Activated naive CD4-positive, alpha-beta T cell treated with anti-CD3 and anti-CD28 coated beads for 36 hours (primary cell): ENCODE measurements at places on chromosomes 2 and 18. TPM values are rescaled to one million over a fixed set of nuclear protein-coding genes. Genes with fewer than 3 reads are reported as not detected.

Gene APOB
- not detected for total RNA-seq

Gene LIMS3
- total RNA-seq = 2.1 TPM

Gene TCF23
- total RNA-seq = not detected

Gene C2orf74
- 12.7 TPM for total RNA-seq

Gene POU3F3
- total RNA-seq = not detected

DNA sequence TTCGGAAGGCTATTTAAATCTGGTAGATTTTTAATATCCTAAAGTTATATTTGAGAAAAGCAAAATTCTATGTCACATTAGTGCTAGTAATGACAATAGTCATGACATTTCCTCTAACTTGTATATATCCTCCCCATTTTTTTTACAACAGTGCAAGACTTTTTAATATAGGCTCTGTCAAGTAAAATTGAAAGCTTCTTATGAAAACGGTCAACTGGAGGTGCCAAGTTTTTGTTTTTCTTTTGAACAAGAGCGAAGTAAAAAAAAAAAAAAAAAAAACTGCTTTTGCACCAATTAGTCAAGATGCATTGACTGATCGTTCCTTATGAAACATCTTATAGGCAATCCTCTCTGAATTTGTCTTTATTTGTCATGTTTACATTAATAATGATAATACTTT is 389.3 kb downstream of the STK39 start:
- H3K27me3 ChIP-seq = peaks cover 4% of the 10 kb centered on the region
- no peak for DNase-seq
- no peaks in the 10 kb centered on the region for H3K36me3 ChIP-seq
- H3K27ac ChIP-seq = no peak overlapping the region
- H3K4me1 ChIP-seq = peaks cover 9% of the 10 kb centered on the region
- H3K4me3 ChIP-seq = no peak overlapping the region

GRCh38 chr2:134361648-134362047 is 107.8 kb downstream of the MGAT5 start:
- DNase-seq = no peak
- peaks cover 24% of the 10 kb centered on the region for H3K36me3 ChIP-seq
- peaks cover 4% of the 10 kb centered on the region for H3K4me1 ChIP-seq
- no peak overlapping the region for H3K27ac ChIP-seq
- H3K27me3 ChIP-seq = no peaks in the 10 kb centered on the region

DNA sequence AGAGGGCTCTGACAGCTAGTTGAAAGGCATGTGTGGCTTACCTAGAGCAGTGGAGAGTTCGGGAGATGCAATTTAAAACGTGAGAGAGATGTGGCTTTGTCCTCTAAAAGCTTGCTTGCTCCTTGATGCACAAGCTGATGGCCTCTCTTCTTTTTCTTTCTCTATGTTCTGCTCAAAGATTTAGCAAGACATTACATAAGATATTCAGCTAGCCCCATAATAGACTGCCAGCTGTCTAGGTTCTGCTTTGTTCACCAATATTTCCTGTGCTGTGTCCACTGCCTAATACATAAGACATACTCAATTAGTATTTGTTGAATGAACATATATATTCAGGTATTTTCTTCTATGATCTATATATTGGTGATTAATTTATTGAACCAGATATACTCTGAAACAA is 31.1 kb downstream of the SPATS2L start:
- H3K27ac ChIP-seq = no peak overlapping the region
- H3K27me3 ChIP-seq = no peaks in the 10 kb centered on the region
- no peak overlapping the region for H3K4me3 ChIP-seq
- H3K4me1 ChIP-seq = no peaks in the 10 kb centered on the region
- no peak for DNase-seq

- H3K4me1 ChIP-seq = peaks cover 11% of the 10 kb centered on the region
- peaks cover 8% of the 10 kb centered on the region for H3K36me3 ChIP-seq
- DNase-seq = no peak
- no peaks in the 10 kb centered on the region for H3K27me3 ChIP-seq
- H3K27ac ChIP-seq = no peak overlapping the region
Measured at GRCh38 chr2:113854208-113854607, 35.7 kb upstream of the ACTR3 start.

- peaks cover 4% of the 10 kb centered on the region for H3K27me3 ChIP-seq
- H3K27ac ChIP-seq = no peak overlapping the region
- H3K4me1 ChIP-seq = no peaks in the 10 kb centered on the region
- H3K36me3 ChIP-seq = no peaks in the 10 kb centered on the region
- no peak overlapping the region for H3K4me3 ChIP-seq
Measured at GRCh38 chr2:232478571-232479340, 8.9 kb downstream of the ECEL1 start.

- peaks cover 3% of the 10 kb centered on the region for H3K36me3 ChIP-seq
- no peaks in the 10 kb centered on the region for H3K27me3 ChIP-seq
- H3K4me3 ChIP-seq = no peak overlapping the region
Measured at GRCh38 chr2:126729896-126730295, 73.9 kb downstream of the GYPC start.

DNA sequence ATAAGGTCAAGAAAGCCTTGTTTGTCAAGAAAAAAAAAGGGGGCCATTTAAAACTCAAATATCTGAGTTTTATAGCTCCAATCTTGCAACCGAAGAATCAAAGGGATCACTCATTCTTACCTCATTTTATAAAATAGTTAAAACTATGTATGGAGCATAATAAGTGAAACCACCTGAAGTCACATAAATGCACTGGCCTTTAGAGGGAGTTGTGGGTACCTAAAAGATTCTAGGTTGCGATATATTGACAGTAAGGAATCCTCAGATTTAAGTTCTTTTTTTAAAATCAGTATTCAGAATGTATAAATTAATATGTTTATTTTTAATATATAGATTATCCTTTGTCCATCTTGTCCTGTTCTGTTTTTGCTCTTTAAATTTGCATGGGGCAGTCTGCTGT is 3.4 kb downstream of the ARHGAP28 start:
- H3K27me3 ChIP-seq = peaks cover 19% of the 10 kb centered on the region
- no peak for DNase-seq
- no peaks in the 10 kb centered on the region for H3K36me3 ChIP-seq
- H3K27ac ChIP-seq = no peak overlapping the region
- no peak overlapping the region for H3K4me3 ChIP-seq

DNA sequence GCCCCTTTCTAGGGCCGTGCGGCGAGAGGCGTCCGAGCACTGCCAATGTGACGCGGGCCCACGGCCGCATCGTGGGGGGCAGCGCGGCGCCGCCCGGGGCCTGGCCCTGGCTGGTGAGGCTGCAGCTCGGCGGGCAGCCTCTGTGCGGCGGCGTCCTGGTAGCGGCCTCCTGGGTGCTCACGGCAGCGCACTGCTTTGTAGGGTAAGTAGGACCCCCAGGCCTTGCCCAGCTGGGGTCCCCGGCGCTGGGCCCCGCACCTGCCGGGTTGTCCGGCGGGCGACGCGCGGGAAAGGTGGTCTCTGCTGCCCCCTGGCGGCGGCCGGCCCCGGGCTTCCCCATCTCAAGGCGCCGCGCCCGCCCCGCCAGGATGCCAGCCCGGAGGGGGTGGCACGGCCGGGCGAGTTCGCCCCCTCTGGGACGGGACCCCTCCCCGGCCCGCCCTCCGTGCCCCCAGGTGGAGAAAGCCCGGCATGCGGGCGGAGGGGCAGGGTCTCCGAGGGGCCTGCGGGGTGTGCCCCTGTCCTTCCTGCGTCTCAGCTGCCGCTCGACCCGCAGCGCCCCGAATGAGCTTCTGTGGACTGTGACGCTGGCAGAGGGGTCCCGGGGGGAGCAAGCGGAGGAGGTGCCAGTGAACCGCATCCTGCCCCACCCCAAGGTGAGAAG is 1.9 kb downstream of the PRSS56 start:
- peaks cover 13% of the 10 kb centered on the region for H3K4me1 ChIP-seq
- peaks cover 39% of the 10 kb centered on the region for H3K27me3 ChIP-seq
- H3K36me3 ChIP-seq = no peaks in the 10 kb centered on the region
- H3K4me3 ChIP-seq = no peak overlapping the region
- peak; percentile 63 for DNase-seq

DNA sequence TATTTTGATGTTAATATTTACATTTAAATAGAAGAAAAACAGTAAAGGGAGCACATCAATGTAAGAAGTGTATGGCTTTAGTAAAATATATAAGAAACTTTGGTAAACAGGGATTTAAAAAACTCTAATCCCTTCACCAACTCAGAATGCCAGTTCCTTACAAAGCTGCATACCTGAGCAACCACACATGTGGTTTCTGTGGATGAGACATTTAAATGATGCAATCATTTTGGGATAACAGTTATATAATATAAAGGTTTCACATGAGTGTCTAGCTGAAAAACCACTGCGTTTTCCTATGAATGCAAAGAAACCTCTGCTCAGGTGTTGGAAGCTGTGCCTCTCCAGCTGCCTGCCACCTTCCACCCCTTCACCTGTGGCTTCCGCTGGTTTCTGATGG is 209.1 kb upstream of the REV1 start:
- DNase-seq = no peak
- no peak overlapping the region for H3K4me3 ChIP-seq
- peaks cover 2% of the 10 kb centered on the region for H3K27me3 ChIP-seq
- no peak overlapping the region for H3K27ac ChIP-seq

DNA sequence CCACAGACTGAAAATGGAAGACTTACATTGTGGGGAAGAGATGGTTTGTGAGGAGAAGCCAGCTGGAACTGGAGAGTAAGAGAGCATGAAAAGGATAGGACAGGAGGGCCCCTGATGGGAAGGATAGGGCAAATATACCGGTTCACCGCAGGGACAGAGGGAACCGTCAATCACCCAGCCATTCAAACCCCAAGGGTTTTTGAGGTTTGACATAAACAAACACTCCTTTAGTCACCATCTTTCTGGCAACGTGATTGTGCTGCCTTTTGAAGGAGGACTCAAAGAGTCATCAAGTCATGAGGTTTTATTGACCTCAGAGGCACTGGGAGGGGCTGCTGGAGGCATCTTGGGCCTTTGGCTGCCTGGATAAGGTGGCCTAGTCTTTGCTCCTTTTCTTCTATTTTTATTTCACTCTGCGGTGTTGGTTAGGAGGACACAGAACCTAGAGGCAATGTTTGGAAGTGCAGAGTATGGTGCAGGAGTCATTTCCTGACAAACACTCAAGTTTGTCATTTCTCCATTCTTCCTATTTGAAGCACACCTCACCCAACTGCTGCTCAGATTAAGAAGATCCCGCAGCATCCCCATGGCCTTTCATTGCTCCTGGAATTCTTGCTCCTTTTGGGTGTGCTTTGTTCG is 487.3 kb upstream of the SPRED2 start:
- no peaks in the 10 kb centered on the region for H3K36me3 ChIP-seq
- no peaks in the 10 kb centered on the region for H3K4me1 ChIP-seq
- no peak overlapping the region for H3K27ac ChIP-seq
- no peak for DNase-seq

DNA sequence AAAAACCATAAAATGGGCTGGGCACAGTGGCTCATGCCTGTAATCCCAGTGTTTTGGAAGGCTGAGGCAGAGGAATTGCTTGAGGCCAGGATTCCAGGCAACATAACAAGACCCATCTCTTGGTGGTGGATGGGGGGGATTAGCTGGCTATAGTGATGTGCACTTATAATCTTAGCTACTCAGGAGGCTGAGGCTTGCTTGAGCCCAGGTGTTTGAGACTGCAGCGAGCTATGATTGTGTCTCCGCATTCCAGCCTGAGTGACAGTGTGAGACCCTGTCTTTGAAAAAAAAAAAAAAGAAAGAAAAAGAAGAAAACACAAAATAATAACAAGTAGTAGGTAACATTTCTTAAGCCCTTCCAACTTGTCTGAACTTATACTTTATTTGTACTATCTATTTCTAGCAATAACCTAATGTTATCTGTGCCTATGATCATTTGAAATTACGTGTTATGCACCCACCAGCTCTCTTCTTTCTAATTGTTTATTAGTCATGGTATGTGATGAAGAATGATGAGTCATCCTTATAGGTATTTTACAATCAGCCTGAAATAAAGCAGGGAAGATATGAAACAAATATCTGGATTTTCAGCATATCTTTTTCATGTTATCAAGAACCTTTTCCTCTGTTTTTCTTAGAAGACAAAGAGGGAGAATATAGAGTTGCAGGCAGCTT is 129.3 kb upstream of the UNC80 start:
- DNase-seq = no peak
- H3K27ac ChIP-seq = no peak overlapping the region
- H3K36me3 ChIP-seq = no peaks in the 10 kb centered on the region
- H3K4me3 ChIP-seq = no peak overlapping the region
- H3K4me1 ChIP-seq = peaks cover 2% of the 10 kb centered on the region

DNA sequence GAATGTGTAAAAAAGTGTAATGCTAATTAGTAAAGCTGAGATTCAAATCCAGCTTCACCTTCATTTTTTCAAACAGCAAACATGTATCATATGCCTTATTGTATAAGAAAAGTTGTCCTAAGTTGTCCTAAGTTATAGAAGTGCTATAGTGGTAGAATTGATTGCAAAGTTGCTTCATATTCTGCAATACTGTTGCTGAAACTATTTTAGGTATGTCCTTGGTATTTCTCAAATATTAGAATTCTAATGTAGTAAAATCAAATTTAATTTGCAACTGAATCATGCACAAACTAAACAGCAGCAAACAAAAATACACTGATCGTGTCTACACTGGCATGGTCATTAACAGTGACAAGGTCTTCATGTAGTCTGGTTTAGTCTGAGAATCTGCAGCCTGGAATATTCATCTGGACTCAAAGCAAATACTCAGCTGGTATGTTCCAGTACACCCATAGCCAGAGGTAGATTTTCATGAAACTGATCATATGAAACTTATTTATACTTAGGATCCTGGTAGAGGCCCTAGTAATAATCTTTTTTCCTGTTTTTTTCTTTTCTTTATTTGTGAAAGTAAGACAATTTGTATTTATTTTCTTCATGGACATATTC is 555.6 kb upstream of the ZEB2 start:
- no peak overlapping the region for H3K4me3 ChIP-seq
- no peaks in the 10 kb centered on the region for H3K4me1 ChIP-seq
- H3K36me3 ChIP-seq = no peaks in the 10 kb centered on the region
- peaks cover 3% of the 10 kb centered on the region for H3K27me3 ChIP-seq
